ENCODE measurements at places on chromosomes 3 and 15.
A peak's percentile ranks its signal among the peaks of the same experiment; 100 is the strongest.

DNA sequence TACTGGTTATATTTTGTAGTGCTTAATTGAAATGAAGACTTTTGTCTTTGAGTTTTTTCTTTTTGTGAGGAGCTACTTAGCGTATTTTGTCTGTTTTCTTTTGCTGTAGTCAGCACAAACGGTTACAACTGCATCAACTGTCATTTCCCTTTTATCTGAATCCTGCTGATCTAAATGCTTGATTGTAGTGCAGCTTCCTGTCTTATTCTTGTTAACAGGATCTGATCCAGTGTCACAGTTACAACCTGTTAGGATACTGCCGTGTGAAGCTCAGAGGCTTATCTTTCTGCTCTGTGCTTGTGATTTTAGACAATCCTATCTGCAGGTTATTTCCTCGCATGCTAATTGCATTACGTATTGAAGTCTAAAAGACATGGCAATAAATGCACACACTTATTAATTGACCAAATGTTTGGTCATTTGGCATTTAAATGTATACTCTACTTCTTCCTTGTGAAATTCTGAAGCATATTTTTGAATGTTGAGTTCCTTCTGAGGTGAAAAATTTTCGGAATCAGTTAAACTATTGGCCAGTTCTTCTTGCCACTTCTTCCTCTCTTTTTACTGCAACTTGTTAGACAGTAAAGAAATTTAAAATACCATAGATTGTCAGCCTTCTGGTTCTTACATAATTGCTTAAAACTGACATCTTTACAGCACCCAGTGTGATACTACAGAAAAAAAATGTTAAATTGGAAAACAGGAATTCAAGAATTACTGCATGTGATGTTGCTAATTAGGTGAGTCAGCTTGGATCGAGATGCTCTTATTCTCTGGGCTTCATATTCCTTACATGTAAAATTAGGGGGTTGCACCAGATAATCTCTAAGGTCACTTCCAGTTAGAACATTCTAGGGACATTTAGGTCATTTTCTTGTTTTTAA, 168.2 kb downstream of the MBNL1 start:
- DNase-seq = no peak

DNA sequence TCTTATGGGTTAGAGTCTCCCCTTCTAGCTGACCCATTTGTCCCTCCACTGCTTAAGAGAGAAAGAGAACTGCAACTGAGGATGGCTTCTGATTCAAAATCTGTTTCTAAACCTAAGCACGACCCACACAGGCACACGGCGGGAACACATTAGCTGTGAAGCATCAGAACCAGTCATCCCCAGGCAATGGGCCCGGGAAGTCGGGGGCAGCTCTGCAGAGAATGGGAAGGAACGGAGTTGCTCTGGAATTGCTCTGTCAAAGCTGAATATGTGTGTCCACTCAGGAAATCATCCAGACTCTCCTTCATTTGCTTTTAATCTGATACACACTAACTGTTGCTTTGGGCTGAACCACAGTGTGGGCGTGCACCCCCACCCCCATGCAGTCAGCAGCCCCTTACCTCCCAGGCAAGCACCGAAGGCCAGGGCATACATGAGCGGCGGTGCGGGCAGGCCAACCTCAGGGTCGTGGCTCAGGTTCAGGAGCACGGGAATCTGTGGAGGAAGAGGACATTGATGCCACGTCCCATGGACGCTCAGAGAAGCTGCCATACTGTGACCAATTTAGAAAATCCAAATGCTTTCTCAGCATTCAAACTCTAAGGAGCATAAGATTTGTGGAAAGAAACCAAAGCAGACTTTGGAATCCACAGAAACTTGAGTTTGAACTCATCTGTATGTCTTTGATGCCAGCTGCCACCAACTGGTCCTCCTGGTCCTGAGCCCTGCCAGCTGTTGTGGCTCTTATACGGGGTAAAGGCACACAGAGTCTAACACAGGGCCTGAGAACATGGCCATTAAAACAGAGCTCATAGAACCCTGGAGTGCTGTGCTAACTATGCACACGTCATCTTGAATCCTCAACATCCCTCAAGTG, 247.9 kb downstream of the OCA2 start:
- DNase-seq = no peak

DNA sequence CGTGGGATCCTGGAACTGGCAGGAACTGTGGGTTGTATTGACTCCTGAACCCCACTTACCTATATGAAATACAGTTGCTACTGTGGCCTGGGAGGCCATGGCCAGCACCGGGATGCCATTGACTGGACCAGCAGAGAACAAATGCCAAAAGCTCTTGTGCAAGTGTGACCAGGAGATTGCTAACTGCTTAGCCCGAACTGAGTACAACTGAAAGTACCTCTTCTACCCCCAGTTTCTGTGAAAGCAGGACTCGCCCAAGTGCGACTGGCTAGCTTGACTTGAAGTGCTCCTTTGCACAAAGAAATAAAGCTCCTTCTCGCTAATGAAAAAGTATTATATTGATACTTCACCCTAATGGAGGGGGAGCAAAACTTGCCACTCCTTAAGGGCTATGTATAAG, 101.3 kb upstream of the ATP11B start:
- DNase-seq = no peak

DNA sequence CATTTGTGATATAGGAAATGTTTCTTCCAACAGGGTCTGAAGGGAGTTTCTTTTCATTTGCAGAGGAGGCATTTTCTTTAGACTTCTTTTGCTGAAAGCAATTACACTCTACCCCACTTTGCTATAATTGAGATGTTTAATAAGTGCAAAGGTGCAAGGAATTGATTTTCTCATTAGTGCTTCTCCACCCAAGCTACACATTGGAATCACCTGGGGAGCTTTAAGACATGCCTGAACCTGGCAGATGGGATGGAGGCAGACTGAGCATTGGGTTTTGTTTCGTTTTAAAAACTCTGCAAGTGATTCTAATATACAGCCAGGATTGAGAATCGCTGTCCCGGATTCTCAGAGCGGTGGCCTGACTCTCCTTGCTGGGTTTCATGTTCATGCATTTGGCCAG, 52.1 kb downstream of the MYZAP start:
- no peak for DNase-seq

- peak; percentile 30 for DNase-seq
Observed at GRCh38 chr3:140128631-140129030, 193.6 kb downstream of the CLSTN2 start.

DNA sequence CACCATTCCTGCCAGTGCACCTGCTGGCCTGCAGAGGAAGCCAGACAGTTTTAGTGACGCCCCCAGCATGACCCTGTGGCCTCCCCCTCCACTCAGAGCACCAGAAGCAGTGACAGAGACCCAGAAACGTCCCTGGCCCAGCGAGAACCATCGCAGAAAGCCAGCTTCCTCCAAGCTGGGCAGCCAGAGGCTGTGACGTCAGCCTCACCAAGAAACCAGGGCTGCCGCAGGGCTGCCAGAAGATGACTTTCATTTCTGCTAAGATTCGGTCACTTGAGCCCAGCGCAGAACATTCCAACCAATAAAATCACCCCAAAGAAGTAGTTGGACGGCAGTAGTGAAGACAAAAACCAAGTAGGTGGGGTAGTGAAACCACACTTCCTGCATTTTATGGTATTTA, 29.6 kb upstream of the RPL32 start:
- no peak for DNase-seq

- no peak for DNase-seq
Observed at GRCh38 chr3:147757866-147758265, 348.7 kb downstream of the ZIC1 start.

GRCh38 chr3:124207873-124208485, 216.1 kb upstream of the ROPN1 start:
- no peak for DNase-seq

DNA sequence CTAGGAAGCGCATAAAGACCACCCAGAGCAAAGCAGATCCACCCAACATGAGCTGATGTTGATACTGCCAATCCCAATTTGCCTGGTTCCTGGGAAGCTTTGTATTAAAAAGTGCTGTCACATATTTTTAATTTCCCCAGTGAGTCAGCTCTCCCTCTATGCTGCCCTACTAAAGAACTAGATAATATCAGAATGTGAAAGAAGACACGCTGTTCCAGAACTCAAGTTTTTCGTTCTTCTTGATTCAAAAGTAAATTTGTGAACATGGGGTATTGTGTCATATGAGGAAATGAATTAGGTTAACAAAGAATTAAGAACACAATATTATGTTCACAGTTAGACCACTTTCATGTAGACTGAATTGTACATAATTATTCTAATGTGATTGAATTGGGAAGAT, 734.2 kb upstream of the ALCAM start:
- no peak for DNase-seq

GRCh38 chr15:62059108-62059815, 985 bp downstream of the VPS13C start:
- DNase-seq = no peak

DNA sequence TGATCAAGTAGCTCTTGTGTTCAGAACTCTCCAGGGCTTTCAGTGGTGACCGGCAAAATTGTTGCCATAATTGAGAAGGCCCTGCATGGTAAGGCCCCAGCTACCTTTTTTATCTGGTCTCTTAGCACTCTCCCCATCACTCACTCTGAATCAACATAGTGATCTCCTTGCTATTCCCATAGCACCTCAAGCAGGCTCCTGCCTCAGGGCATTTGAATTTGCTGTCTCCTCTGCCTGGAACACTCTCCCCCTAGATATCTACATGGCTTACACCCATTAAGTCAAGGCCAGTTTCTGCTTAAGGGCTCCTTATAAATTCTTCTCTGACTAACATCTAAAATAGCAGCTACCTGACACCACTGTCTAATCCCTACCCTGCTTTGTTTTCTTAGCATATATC, 3.3 kb upstream of the ARID3B start:
- no peak for DNase-seq

- DNase-seq = no peak
Observed at GRCh38 chr3:195448205-195448875, 5.5 kb upstream of the ACAP2 start.

- DNase-seq = no peak
Observed at GRCh38 chr3:138059261-138059660, 49.3 kb downstream of the CLDN18 start.

DNA sequence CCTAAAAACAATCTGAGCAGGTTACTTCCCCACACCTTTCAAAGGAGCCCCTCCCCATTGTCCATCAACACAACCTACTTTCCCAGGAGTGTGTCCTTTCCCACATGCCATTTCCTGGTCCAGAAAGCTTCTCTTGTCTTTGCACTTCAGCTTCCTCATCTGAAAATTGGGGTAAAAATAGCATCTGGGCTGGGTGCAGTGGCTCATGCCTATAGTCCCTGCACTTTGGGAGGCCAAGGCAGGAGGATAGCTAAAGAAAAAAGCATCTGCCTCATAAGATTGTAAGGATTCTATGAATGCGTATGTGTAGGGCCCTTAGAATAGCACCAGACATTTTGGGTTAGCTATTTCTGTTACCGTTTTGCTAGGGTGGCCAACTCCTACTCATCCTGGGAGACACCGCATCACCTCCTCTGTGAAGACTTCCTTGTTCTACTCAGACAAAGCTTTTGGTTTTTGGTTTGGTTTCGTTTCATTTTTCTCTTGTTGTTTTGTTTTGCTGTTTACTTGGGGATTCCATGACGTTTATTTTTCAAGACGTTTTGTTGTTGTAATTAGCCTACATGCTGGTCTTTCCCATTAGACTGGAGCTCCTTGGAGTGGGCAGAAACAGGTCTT, 224.4 kb upstream of the TLE3 start:
- no peak for DNase-seq

DNA sequence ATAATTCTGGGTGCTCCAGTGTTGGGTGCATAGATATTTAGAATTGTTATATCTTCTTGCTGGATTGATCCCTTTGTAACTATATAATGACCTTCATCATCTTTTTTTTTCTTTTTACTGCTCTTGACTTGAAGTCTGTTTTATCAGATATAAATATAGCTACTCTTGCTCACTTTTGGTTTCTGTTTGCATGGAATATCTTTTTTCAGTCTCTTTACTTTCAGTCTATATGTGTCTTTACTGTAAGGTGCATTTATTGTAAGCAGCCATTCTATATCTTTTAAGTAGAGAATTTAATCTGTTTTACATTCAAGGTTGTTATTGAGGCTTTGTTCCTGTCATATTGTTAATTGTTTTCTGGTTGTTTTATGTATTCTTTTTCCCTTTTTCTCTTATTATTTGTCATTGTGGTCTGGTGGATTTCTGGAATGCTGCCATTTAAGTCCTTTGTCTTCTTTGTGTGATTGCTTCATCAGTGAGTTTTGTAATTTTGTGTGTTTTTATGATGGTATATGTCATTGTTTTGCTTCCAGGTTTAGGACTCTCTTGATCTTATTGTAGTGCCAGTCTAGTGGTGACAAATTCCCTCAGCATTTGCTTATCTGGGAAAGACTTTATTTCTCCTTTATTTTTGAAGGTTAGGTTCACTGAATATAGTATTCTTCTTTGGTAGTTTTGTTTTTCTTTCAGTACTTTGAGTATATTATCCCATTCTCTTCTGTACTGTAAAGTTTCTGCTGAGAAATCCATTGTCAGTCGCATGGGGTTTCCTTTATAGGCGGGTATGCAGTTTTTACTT, 8.3 kb upstream of the PRR23C start:
- DNase-seq = no peak

- no peak for DNase-seq
Observed at GRCh38 chr3:36227980-36228379, 152.3 kb upstream of the STAC start.

DNA sequence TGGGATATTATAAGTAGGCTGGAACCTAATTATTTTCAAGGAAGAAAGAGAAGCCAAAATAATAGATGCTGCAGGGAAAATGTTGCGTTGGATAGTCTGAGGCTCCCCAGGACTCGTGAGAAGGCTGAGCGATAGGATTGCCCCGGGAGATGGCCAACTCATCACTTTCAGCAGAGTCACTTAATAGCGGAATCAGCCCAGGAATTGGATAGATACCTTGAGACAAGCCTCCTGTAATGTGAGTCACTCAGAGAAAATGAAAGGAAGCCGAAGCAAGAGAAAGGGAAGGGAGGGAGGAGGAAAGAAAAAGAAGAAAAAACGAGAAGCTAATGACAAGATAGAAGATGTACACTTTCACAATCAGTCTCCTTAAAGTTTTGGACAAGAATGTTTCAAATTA, 94.3 kb downstream of the SQOR start:
- no peak for DNase-seq

GRCh38 chr3:48826451-48826850, 21.2 kb downstream of the PRKAR2A start:
- DNase-seq = no peak

DNA sequence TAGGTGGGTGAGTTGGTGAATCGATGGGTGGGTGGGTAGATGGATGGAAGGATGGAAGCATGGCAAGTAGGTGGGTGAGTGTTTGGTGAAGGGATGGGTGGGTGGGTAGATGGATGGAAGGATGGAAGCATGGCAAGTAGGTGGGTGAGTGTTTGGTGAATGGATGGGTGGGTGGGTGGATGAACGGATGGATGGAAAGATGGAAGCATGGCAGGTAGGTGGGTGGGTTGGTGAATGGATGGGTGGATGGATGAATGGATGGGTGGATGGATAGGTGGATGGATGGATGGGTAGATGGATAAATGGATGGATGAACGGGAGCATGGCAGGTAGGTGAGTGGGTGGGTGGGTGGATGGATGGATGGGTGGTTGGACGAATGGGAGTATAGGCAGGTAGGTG, 65.1 kb downstream of the SLC6A1 start:
- no peak for DNase-seq

- no peak for DNase-seq
Observed at GRCh38 chr3:45507820-45508317, 86.7 kb upstream of the LIMD1 start.
